ENCODE measurements at places on chromosomes 3 and 15. TPM values are rescaled to one million over a fixed set of nuclear protein-coding genes. Genes with fewer than 3 reads are reported as not detected.

Gene SATB1
- total RNA-seq: not detected

Gene CADM2
- 0.27 TPM for total RNA-seq

Gene FILIP1L
- total RNA-seq: 0.74 TPM

Gene CGNL1
- total RNA-seq: 0.70 TPM

Gene HGD
- total RNA-seq: 24.8 TPM

Gene CCR3
- not detected for total RNA-seq

Gene B3GNT5
- total RNA-seq: 29.2 TPM

Gene CD200R1
- 0.07 TPM for total RNA-seq

Gene DYNC1LI1
- total RNA-seq: 48.1 TPM

Gene ACAD9
- 22.9 TPM for total RNA-seq

Gene SLC35G2
- 24.6 TPM for total RNA-seq

Gene C3orf80
- total RNA-seq: 0.96 TPM

Gene TMOD2
- 1.4 TPM for total RNA-seq

Gene ROPN1
- not detected for total RNA-seq

Gene CLRN1
- total RNA-seq: not detected

Gene CCR1
- total RNA-seq: not detected

Gene NECTIN3
- 30.3 TPM for total RNA-seq

Gene DUOX1
- total RNA-seq: not detected

Gene MYLK
- 17.7 TPM for total RNA-seq

Gene UPK1B
- 11.8 TPM for total RNA-seq

Gene POU1F1
- not detected for total RNA-seq

Gene SUSD5
- total RNA-seq: 2.9 TPM

Gene TRIM59
- 8.7 TPM for total RNA-seq

Gene TOP2B
- 69.4 TPM for total RNA-seq

Gene CX3CR1
- 0.04 TPM for total RNA-seq

Gene GOLGA6D
- not detected for total RNA-seq

Gene RARB
- 16.5 TPM for total RNA-seq

Gene CTXN2
- total RNA-seq: 0.02 TPM

Gene GOLGA8J
- not detected for total RNA-seq

Gene KNSTRN
- 47.6 TPM for total RNA-seq

Gene FOXB1
- not detected for total RNA-seq

Gene DPPA2
- not detected for total RNA-seq

Gene FEZF2
- not detected for total RNA-seq

Gene PLSCR4
- 7.3 TPM for total RNA-seq

Gene ZNF860
- 1.4 TPM for total RNA-seq

Gene SLC6A11
- total RNA-seq: 0.13 TPM

Gene SLC2A2
- not detected for total RNA-seq

Gene GLDN
- not detected for total RNA-seq

Gene ISLR
- 0.36 TPM for total RNA-seq

Gene IDH3A
- 78.5 TPM for total RNA-seq

Gene CHRNA7
- total RNA-seq: 3.2 TPM

Gene ACKR2
- 0.10 TPM for total RNA-seq

Gene HTR3E
- not detected for total RNA-seq

Gene SLC6A6
- total RNA-seq: 81.0 TPM

Gene INO80
- total RNA-seq: 14.0 TPM

Gene ZNF502
- 2.2 TPM for total RNA-seq

Measured in A549 treated with dexamethasone at 1 μM for 4 hours (cell line).